ENCODE measurements at places on chromosomes 16 and 17.

DNA sequence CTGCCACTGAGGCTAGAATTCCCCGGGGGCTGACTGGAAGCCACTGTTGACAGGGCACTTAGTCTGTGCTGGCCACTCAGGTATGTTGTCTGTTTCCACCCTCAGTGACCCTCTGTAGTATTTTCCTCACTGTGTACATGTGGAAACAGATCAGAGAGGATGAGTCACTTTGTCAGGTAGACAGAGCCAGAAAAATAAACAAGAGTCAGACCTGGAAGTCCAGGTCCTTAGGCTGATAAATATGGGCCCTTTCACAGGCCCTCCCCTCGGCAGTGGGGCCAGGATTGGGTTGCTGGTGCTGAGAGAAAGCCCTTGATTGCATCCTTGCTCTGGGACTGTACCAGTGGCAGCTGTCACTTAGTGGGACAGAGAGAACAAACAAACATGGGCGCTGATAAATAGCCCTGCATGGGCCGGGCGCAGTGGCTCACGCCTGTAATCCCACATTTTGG lies 21.3 kb downstream of the PGS1 start:
- no peak for ATAC-seq

DNA sequence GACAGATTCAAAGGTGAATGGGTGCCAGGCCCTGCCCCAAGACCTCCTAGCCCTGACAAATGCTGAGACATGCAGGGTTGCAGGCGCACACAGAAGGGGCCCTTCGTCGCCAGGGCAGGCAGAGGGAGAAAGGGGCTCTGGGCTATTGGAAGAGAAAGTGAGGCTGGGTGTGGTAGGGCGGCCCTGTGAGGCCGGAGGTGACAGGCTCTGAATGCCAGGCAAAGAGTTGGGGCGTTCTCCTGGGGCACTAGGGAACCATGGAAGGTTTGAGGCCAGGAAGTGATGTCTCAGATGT lies 26.4 kb upstream of the NXPH3 start:
- ATAC-seq: no peak

- no peak for ATAC-seq
These were observed 309.4 kb upstream of the XYLT1 start for GRCh38 chr16:17780181-17780580.

DNA sequence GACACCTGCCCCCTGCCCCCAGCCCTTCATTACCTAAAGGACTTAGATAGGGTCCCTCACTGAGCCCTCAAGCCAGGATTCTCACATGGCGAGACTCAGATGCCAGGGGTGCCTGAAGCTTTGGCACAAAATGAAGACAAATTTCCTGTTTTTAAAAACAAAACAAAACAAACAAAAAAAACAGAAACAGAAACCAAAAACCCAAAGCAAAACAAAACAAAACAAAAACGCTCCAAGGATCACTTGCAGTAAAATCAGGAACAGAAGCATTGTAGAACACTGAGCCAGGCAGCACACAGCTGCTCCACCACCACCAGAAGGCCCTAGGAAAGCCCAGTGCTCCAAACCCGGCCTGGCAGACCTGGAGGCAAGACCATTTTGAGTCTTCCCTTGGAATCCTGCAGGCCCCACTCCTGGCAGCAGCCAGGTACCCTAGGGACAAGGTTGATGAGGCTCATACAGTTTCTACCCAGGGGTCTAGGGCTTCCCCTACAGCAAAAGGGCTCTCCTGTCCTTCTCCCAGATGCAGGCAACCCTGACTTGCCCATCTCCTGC lies 20.8 kb downstream of the MYO18A start:
- ATAC-seq: no peak

- no peak for ATAC-seq
These were observed 55.1 kb downstream of the WNT3 start for GRCh38 chr17:46763416-46763815.

All from activated T-helper 17 cell treated with anti-CD3 and anti-CD28 coated beads, Interleukin-2, amount 50 U/mL, for 72 hours (primary cell).